A172 (cell line): ENCODE measurements at places on chromosomes 12 and 14. TPM values are rescaled to one million over a fixed set of nuclear protein-coding genes. Genes with fewer than 3 reads are reported as not detected.

Gene GALNT16
- total RNA-seq, result 4.8 and 5.7 TPM in 2 replicates

Gene ETNK1
- total RNA-seq, result 25.7 and 26.1 TPM in 2 replicates

Gene FICD
- 9.1 and 9.3 TPM in 2 replicates for total RNA-seq

Gene NIN
- 17.7 and 19.2 TPM in 2 replicates for total RNA-seq

Gene ENDOU
- not detected in 2 replicates for total RNA-seq

Gene CCDC38
- total RNA-seq, result 0.07 TPM in 1 of 2 replicates, not detected in the other

Gene PYGL
- 52.9 and 61.2 TPM in 2 replicates for total RNA-seq

Gene KRT82
- total RNA-seq, result not detected in 2 replicates

Gene BAZ2A
- total RNA-seq, result 16.6 and 20.9 TPM in 2 replicates

Gene LTBR
- not detected in 2 replicates for total RNA-seq

Gene RHEBL1
- total RNA-seq, result 1.2 and 8.0 TPM in 2 replicates

Gene CCDC177
- total RNA-seq, result not detected in 2 replicates
